ENCODE measurements at places on chromosomes 12 and 14.

DNA sequence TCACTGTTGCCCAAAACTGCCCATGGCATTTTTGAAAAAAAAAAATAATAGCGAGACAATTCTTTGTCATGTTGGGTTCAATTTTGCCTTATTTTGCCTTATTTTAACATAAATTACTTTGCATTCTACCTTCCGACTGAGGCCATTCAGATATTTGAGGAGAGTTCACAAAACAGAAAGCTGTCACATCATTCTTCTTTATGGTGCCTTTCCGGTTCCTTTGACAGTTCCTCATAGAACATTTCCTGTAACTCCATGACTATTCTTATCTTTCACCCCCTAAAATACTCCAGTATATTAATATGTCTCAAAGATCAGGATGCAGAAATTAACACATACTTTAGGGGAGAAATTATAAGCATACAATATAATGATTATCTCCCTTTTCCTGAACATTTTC is 476.7 kb downstream of the NOVA1 start:
- no peak for DNase-seq

DNA sequence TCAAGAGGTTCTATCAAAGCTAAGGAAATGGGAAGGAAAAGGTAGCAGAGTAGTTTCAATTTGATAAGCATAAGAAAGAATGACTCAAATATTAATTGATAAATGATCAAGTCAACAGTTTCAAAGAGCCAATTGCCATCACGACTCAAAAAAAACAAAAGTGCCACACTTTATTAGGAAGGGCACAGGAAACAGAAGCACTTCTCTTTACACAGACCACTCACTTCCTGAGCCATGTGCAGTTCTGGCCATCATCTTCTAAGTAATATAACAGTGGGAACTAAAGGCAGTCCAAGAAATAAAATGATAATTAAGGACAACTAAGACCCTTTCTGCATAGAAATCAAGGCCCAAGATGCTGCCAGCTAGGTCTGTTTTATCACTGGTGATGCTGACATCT is 13.2 kb downstream of the TM7SF3 start:
- DNase-seq = no peak

DNA sequence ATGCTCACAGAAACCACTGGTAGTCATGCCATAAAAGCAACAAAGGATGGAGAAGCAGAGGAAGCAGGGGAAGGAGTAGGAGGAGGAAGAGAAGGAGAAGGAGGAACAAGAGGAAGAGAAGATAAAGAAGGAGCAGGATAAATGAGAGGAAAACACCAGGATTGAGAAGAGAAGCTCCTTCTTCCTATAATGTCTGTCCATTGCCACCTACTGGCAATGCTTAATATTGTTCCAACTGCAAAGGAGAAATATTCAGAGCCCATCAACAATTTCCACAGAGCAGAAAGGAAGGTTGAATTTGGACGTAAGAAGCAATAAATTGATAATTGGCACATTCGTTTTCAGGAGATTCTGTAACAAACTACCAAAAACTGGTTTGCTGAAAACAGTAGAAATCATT is 898.4 kb downstream of the SLC16A7 start:
- peak; percentile 19 for DNase-seq

DNA sequence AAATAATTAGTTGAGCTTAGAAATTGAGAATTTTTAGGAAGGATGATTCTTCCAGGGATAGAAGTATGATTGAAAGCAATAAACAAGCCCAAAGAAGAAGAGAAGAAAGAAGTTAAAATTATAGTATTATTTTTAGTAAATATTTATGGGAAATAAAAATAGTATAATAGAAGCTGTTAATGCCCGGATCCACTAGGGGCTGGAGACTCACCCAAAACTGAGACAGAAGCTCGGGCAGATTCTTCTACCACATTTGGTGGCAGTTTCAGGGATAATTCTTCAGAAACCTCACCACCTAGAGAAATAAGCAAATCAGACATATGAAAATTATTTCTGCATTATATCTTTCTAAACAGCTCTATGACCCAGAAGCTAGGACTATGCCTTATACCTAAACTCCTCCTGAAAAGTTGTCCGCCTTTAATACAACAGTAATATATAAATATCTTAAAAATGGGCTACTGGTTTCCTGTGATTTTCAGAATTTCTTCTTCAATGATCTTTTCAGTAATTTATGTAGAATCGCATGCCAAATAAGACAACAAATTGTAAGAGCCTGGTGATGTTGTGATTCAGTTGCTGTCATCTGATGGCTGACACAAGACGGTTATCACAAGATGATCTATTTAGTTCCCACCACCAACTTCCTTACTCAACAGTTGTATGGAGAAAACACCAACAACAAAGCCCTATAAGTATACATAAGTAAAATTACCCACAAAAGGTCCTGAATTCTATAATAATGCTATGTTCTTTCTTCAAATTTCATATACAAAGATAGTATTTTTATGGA is 35.6 kb downstream of the A2M start:
- no peak for DNase-seq

GRCh38 chr14:41541333-41541732 is 65.3 kb upstream of the LRFN5 start:
- no peak for DNase-seq

DNA sequence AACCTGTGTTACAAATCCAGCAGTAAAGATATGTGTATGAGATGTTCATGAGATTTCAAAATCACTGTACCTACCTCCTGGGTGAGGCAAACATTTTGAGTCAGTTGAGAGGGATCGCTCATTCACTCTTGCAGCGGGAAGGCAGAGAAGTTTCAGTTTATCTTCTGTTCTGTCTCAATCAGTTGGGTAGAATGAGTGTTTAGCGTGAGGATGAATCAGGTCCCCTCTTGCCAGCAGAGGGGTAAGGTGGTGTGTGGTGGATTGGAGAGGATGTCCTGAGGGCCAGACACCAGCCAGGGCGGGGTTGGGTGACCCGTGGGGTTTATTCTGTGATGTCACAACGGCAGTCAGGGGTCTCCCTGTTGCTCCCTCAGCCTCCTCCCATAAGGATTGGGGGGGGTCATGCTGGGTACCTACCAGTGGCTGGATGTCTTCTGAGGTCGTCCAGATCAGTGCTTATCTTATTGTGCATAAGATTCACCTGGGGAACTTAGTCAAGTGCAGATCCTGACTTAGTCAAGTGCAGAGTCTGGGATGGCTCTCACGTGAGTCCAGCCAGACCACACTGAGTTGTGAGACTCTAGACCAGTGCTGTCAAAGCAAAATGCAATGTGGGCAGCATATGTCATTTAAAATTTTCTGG is at the start of gene GSG1:
Gene GSG1 (minus strand): TSS at position 277 of the 643 bp plus-strand sequence. CDS start 155 bp downstream, at position 122.
- DNase-seq = no peak

DNA sequence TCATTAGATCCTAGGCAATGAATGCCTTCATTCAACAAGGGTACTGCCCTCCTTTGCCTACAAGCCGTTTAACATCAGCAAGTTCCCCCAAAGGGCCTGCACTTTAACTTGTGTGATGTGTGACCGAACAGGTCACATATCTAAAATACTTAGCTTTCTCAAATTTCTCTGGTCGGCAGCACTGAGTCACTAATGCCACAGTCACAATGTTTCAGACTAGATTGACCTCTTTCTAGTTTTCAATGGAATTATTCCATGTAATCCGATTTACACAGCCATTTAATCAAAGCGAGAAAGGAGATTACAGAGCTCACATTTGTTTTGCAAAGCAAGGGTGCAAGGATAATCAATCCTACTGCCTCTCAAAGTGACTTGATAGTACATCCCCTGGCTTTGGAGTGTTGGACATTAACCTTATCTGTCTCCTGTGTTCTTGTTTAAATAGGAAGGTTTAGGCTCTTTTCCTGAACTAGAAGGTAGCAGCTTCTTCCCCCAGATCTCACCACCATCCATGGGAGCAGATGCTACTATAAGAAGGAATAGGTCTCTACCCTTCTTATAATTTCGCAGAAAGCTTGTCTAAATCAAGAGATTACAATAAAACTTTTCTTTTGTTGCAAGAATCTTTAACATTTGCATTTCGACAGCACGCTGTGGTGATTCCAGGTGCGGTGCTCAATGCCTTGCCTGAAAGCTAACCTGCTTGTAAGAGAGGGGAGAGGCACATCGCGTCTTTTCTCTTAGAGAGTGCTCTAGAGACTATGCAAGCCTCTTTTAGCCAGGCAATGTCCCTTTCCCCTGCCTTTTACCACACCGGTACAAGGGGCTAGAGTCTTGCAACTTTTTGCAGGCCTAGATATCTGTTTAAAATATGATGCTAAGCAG is 1.8 kb downstream of the KITLG start:
- DNase-seq = no peak

GRCh38 chr12:44531320-44531971 is 344.7 kb downstream of the NELL2 start:
- DNase-seq = no peak

DNA sequence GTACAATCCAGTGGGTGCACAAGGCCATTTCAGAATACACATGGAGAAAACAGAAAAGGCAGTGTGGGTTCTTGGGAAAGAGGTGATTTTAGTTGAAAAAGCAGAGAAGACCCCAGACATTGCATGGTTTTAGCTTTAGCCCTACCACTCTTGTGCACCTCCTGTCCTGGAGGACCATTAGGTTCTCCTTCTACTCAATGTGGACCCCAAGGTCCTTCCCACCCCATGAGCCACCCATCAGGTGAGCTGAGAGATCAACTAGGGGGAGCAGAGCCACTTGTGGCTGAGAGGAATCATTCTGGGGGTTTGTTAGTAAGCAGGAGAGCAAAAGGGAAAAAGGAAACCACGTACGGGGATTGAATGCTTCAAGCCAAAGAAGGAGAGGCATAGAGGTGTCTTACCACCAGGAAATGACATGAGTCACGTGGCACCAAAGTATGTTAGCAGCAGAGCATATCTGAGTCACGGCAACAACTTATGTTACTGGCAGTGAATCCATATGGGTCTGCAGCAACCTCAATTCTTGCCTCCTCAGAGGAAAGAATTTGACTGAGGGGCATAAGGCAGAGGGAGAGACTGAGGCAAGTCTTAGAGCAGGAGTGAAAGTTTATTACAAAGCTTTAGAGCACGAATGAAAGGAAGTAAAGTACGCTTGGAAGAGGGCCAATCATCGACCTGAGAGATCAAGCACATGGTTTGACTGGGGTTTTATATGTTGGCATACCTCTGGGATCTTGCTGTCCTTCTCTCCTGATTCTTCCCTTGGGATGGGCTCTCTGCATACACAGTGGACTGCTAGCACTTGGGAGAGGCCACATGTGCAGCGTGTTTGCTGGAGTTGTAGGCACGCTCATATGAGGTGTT is 73.9 kb downstream of the HSD17B6 start:
- no peak for DNase-seq

- DNase-seq = no peak
These were observed 47.7 kb upstream of the ATP2A2 start for GRCh38 chr12:110233212-110233903.

- DNase-seq = no peak
These were observed 59.5 kb upstream of the CHGA start for GRCh38 chr14:92863286-92864080.

DNA sequence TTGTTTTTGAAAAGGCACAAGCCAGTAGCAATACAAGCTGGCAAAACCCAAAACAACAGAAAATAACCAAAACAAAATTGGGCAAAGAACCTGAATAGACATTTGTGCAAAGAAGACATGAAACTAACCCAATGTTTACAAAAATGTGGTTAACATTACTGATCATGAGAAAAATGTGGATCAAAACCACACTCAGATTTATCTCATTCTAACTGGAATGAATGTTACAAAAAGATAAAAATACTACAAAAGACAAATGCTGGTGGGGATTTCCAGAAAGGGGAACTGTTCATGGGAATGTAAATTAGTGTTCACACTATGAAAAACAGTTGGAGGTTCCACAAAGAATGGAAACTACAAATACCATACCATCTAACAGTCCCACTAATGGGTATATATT is 26.6 kb downstream of the ASCL4 start:
- DNase-seq = no peak

DNA sequence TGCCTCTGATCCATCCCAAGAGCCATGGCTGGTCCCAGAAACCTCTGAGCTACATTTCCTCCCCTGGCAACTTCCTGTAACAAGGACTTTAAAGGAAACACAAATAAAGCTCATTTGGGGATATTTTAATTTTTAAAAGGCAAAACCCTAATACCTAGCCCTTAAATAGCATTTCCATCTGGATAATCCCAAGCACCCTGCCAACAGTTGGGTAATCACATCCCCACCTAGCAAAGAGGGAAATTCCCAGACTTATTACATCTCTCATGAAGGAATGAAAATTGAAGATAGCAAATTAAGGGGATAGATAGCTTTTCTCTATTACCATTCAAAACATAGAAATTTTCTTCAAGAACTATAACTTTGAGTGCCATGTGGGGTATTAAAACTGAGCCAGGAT is 213.7 kb upstream of the BMP4 start:
- no peak for DNase-seq

DNA sequence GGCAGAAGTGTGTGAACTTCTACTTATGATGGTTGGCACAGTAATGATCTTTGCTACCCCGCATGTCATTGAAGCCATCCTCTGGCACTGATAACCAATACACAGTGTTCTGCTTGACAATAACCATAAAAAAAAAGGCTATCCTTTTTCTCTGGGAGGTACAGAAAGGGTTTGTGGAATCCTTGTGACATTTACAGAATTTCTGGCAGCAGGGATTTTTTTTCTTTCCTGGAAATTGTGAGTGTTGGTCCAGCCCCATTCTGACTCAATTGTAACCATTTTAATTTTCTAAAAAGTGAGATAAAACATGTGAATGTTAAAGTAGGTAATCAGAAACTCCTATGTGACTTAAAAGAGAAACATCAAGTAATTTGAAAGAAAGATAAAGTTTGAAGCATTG is 943.8 kb downstream of the TMTC2 start:
- DNase-seq = no peak

- DNase-seq = no peak
These were observed 13.6 kb upstream of the FOXN3 start for GRCh38 chr14:89430391-89431236.

DNA sequence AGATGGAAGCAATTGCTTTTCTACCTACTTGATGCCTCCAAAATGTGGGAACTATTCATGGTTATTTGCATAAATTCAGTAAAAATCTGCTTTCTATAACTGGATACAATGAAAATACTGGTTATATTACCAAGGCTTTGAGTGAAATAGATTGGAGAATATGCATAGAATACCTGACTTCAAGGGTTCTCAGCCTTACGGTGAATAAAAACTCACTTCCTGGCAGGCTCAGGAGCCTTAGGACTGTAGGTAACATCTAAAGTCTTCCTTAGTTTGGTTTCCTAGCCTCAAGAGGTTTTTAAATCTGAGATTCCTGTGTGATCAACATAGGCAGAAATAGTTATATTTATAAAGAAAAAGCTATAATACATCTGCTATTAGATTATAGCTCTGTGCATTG is 158.6 kb downstream of the SLC41A2 start:
- DNase-seq = no peak

GRCh38 chr12:63905544-63905943 is 61.0 kb downstream of the SRGAP1 start:
- DNase-seq = no peak

DNA sequence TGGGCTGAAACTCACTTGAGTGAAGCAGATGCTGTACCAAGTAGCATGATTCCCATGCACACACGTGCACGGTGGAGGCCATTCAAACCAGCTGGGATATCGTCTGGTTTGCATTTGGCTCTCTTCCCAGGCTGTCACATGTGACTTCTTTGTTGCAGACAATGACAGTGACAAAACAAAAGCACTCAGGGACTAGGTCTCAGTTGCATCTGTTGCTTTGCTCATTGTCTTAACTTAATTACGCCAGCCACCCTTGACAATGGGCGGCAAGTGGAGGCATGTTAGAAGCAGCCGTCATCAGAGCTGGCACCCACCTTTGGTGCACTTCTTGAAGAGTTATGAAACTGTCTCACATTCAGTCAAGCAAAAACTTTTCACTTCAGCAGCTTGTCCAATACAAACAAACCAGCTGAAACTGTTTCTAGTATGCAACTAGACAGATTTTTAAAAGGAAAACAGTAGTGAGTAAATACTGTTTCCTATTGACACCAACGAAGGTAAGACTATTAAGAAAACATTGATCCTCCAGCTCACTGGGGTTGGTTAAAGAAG is 74.3 kb downstream of the IGF1 start:
- no peak for DNase-seq

Measured in amniotic stem cell (primary cell).